Heart right ventricle (tissue), 16 donors: ENCODE measurements at places on chromosomes 7 and 10. TPM values are rescaled to one million over a fixed set of nuclear protein-coding genes. Genes with fewer than 3 reads are reported as not detected.

- no peak overlapping the region for H3K27ac ChIP-seq
- no peaks in the 10 kb centered on the region for H3K4me1 ChIP-seq
- no peaks in the 10 kb centered on the region for H3K36me3 ChIP-seq
- no peaks in the 10 kb centered on the region for H3K27me3 ChIP-seq
- no peak for DNase-seq
- H3K4me3 ChIP-seq, result no peak overlapping the region
Measured at GRCh38 chr7:47357361-47357760, 224.6 kb downstream of the TNS3 start.

Gene TMEM236
- 0.21 TPM for total RNA-seq

DNA sequence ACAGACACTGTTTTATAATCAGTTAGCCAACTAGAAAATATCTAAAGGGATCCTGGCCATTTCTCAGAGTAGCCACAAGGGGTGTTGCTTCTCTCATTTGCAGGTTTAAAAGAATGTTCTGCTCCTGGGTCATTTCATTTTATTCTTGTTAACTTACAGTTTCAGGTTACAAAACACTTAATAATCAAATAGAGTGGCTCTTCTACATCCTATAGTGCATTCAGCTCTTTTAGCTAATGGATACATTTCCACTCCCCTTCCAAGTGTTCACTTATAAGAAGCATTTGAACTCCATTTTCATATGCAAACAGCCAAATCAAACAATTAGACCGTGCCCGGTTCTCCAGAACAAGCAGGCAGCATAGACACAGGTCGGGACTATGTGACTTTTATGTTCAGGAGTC lies 117.5 kb downstream of the TRIL start:
- no peak overlapping the region for H3K27ac ChIP-seq
- no peaks in the 10 kb centered on the region for H3K27me3 ChIP-seq
- H3K36me3 ChIP-seq, result no peaks in the 10 kb centered on the region
- no peak for DNase-seq
- no peak overlapping the region for H3K4me3 ChIP-seq

- no peaks in the 10 kb centered on the region for H3K27me3 ChIP-seq
- H3K4me1 ChIP-seq, result peaks cover 14% of the 10 kb centered on the region
- H3K36me3 ChIP-seq, result no peaks in the 10 kb centered on the region
Measured at GRCh38 chr10:119862524-119862923, 10.1 kb downstream of the MCMBP start.

DNA sequence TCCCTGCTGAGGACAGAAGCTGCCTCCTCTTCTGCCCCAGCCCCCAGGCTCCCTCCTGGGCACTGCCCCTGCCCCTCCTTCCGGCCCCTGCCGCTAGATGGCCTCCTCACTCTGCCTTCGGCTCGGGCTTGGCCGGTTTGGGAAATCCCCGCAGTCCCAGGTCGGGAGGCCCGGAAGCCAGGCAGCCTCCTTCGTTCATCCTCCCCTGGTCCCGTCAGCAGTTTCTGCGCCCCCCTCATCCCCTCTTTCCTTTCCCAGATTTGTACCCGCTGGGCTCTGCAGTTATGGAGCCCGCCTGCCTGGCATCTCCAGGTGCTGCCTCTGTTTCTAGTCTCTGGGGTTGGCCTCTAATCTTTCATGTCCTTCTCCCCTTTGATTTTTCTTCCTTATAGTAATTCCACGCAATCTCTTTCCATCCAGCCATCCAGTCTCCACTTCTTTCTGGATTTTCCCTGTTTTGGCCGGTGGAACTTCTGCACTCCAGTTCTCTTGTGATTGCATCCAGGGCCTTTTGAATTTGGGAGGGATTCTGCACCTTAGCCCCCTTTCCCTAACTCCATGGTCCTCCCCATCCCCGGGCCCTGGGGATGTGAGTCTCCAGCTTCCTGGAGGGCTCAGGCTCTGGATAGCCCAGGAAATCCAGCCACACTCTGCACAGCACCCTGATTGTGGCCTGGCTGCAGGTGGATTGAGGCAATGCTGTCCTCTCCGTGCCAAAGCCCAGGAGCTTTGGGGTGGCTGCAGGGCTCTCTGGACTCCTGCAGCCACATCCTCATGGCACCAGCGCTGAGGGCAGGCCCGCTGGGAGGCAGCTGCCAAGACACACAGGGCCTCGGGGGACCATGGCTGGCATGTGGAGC lies 3.3 kb upstream of the SHH start:
- H3K36me3 ChIP-seq, result no peaks in the 10 kb centered on the region
- H3K4me3 ChIP-seq, result no peak overlapping the region
- H3K4me1 ChIP-seq, result no peaks in the 10 kb centered on the region
- H3K27ac ChIP-seq, result no peak overlapping the region

Gene GRID2IP
- total RNA-seq, result not detected

DNA sequence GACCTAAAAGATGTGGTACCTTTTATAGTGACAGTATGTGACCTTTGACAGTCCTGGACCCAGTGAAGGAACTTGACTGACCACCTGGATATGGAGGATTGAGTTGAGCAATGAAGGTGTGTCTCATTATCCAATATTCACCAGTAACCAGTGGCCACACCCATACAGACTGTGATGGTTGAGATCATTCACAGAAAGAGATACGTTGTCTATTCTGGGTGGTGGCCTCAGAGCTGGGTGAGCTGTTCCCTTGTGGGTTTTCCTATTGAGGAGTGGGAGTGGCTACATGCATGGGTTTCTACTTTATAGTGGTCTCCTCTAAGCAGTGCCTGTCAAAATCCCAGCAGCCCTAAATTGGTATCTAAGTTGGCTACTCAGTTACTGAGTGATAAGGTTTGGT lies 507.4 kb downstream of the SORCS3 start:
- no peak overlapping the region for H3K4me3 ChIP-seq
- no peaks in the 10 kb centered on the region for H3K27me3 ChIP-seq
- DNase-seq, result no peak
- H3K27ac ChIP-seq, result no peak overlapping the region
- H3K36me3 ChIP-seq, result no peaks in the 10 kb centered on the region
- no peaks in the 10 kb centered on the region for H3K4me1 ChIP-seq

- no peak for DNase-seq
- H3K4me3 ChIP-seq, result peak overlapping the region; percentile 34
- peaks cover 62% of the 10 kb centered on the region for H3K27me3 ChIP-seq
- H3K27ac ChIP-seq, result no peak overlapping the region
Measured at GRCh38 chr7:45888993-45889366, 692 bp downstream of the IGFBP1 start.

DNA sequence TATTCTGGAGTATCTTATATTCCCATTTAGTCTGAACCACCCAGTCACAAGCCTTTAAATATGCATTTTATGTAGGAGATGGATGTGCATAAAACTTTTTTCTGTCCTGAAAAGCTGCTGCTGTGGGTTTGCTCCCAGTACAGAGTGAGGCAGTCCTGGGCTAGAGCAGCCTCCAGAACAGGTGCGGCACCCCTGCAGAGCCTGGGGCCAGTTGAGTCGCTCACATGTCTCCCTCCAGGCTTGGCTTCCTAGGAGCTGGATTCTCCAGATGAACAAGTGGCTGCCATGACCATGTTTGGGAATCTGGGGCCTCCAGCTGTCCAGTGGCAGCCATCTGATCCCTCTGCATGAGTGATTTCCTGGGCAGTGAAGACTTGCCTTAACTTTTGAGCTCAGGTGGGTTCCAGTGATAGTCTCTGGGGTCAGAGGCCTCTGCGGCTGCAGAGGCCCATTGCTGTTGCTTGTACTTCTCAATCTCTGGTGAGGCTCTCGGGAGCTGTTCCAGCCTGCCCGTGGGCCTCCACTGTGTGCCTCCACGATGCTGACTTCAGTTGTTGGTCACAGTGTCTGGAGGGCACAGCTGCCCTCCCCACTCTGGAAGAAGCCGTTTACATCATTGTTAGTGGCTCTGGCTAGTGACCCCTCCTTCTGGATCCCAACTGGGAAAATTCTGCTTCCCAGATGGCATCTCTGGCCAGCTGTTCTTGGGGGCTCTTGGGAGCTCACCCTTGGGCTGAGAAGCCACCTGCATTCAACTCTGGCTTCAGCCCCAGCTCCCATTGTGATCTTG lies 120.4 kb downstream of the EMX2 start:
- no peak for DNase-seq
- no peak overlapping the region for H3K4me3 ChIP-seq
- no peaks in the 10 kb centered on the region for H3K27me3 ChIP-seq
- no peak overlapping the region for H3K27ac ChIP-seq
- no peaks in the 10 kb centered on the region for H3K36me3 ChIP-seq

GRCh38 chr10:63657761-63658160 lies 136.6 kb downstream of the REEP3 start:
- no peak overlapping the region for H3K27ac ChIP-seq
- DNase-seq, result no peak
- H3K36me3 ChIP-seq, result no peaks in the 10 kb centered on the region
- H3K27me3 ChIP-seq, result no peaks in the 10 kb centered on the region
- H3K4me3 ChIP-seq, result no peak overlapping the region

Gene C10orf67
- 0.82 TPM for total RNA-seq

DNA sequence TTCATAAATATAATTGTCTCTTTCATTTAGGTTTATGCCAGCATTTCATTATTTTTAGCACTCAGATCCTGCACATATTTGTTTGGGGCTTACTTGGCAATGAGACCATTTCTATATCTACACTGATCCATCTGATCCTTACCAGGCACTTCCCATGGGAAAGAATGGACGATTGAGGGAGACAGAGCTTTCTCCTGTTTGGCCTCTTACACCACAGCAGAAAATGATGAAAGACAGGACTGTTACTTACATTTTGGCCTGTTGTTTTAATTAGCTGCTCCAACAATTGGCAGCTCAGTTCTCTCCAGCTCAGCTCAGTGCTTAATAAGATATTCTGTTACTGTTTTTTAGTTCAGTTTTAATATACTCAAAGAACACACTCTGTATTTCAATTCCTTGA lies 77.6 kb upstream of the RSU1 start:
- no peaks in the 10 kb centered on the region for H3K4me1 ChIP-seq
- no peaks in the 10 kb centered on the region for H3K27me3 ChIP-seq
- no peak for DNase-seq
- no peak overlapping the region for H3K4me3 ChIP-seq

DNA sequence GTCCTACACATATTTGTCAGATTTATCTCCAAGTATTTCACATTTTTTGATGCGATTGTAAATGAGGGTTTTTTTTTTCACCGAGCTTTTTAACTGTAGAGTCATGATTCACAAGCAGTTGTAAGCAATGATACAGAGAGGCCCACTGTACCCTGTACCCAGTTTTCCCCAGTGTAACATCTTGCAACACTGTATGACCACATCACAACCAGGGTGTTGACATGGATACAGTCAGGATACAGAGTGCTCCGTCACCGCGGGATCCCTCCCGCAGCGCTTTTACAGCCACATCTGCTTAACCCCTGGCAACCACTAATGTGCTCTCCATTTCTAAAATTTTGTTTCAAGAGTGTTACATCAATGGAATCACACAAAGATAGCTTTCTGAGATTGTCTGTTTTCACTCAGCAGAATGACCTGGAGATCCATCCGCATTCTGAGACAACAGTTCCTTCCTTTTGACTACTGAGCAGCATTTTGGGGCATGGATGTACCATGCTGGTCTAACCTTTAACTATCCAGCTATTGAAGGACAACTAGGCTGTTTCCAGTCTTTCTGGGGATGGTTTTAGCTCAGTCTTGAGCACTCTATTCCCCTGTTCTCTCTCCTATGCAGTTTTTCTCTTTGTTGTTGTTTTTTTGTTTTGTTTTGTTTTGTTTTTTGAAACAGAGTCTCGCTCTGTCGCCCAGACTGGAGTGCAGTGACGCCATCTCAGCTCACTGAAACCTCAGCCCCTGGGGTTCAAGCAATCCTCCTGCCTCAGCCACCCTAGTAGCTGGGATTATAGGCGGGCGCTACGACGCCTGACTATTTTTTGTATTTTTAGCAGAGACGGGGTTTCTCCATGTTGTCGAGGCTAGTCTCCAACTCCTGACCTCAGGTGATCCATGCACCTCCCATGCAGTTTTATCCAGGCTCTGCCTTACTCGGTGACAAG lies 25.9 kb downstream of the GPRIN2 start:
- no peaks in the 10 kb centered on the region for H3K36me3 ChIP-seq
- peaks cover 40% of the 10 kb centered on the region for H3K27me3 ChIP-seq
- no peak overlapping the region for H3K27ac ChIP-seq
- no peak overlapping the region for H3K4me3 ChIP-seq
- H3K4me1 ChIP-seq, result no peaks in the 10 kb centered on the region
- no peak for DNase-seq

Gene GTF2IRD1
- total RNA-seq, result 16.8 TPM

Gene DNMBP
- total RNA-seq, result 5.6 TPM

GRCh38 chr7:114942446-114943175 lies 20.7 kb downstream of the MDFIC start:
- no peak for DNase-seq
- H3K27me3 ChIP-seq, result no peaks in the 10 kb centered on the region
- peaks cover 14% of the 10 kb centered on the region for H3K4me1 ChIP-seq
- no peak overlapping the region for H3K4me3 ChIP-seq

DNA sequence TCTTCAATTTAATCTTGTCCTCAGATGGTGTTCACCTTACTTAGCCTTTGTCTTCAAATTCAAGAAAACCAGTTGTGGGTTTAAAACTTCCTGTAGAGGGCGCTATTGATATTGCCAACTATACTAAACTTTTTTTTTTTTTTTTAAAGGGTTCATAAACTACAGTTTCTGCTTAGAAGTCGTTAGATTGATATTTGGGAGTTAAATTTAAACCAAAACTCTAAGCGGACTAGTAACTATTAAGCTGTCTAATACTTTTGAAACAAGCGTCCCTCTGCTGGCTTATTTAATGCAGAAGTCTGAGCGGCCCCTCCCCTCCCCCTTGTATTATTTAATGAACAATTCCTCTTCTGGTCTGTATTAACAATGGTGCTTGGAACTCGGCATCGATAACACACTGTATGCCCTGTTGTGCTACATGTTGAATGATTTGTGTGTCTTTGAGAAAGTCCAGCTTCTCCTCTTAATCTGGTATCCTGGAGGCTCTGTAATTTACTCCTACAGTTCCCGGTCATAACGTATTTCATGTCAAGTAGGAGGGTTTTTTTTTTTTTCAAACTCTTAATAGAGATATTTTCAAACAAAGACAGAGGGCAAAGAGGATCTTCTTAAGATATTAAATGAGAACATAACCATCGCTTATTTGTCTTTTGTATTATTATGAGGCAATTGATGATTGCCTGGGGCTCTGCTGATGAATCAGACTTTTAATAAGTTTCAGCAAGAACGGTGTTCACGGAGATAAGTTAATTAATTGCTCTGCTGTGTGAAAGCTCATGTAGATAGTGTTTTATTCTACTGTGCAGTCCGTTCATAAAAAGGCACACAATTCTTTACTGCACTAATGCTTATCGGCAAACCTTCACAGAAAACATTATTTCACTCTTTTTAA lies 22.6 kb upstream of the CREB5 start:
- H3K27me3 ChIP-seq, result no peaks in the 10 kb centered on the region
- H3K4me3 ChIP-seq, result peak overlapping the region; percentile 44
- peaks cover 6% of the 10 kb centered on the region for H3K4me1 ChIP-seq
- peak overlapping the region; percentile 8 for H3K27ac ChIP-seq
- peak; percentile 14 for DNase-seq

Gene SPDYE5
- not detected for total RNA-seq

DNA sequence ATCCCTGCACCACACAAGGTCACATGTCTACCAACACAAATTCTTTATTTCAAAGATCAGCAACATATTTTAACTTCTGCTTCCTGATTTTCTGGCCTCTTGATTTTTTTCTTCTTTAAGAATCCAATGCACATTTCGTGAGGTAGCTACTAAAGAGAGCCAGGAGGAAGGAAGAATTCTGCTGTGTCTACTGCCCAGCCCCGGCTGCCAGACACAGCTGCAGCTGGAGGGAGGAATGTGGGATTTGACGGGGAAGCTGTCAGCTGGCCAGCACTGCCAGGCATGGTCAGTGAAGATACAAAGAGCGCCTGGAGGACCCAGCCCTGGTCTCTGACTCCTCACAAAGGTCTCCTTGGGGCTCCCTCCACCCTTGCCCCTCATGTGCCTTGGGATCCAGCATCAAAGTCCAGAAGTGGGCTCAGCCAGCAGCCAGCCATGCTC lies 6.9 kb upstream of the AOC1 start:
- peak; percentile 60 for DNase-seq
- H3K27ac ChIP-seq, result peak overlapping the region; percentile 62
- no peak overlapping the region for H3K4me3 ChIP-seq
- H3K36me3 ChIP-seq, result no peaks in the 10 kb centered on the region
- H3K4me1 ChIP-seq, result peaks cover 6% of the 10 kb centered on the region
- H3K27me3 ChIP-seq, result no peaks in the 10 kb centered on the region
